Fibroblast of skin of right quadriceps (primary cell): ENCODE measurements at places on chromosomes 11 and 22.

DNA sequence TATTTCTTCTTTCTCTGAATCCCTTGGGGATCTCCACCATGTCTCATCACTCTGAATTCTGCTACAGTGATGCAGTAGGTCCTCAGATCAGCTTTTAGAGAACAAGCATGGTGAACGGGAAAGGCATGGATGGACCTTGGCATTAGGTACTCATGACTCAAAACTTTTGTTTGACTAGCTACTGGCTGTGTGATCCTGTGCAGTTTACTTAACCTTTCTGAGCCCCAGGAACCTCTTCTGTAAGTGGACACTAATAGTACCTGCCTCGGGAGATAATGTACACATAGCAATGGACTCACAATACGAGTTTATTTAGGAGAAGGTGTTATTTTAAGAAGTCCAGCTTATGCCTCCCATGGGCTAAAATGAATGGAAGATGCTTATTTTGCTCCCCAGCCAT is 184.7 kb upstream of the TBCEL start:
- no peak for DNase-seq

GRCh38 chr11:10844796-10845195 is 13.1 kb downstream of the ZBED5 start:
- peak; percentile 18 for DNase-seq

- DNase-seq = no peak
Observed at GRCh38 chr22:49009359-49010063, 818.2 kb downstream of the BRD1 start.

GRCh38 chr11:720642-721246 is 14.7 kb downstream of the EPS8L2 start:
- DNase-seq = no peak

DNA sequence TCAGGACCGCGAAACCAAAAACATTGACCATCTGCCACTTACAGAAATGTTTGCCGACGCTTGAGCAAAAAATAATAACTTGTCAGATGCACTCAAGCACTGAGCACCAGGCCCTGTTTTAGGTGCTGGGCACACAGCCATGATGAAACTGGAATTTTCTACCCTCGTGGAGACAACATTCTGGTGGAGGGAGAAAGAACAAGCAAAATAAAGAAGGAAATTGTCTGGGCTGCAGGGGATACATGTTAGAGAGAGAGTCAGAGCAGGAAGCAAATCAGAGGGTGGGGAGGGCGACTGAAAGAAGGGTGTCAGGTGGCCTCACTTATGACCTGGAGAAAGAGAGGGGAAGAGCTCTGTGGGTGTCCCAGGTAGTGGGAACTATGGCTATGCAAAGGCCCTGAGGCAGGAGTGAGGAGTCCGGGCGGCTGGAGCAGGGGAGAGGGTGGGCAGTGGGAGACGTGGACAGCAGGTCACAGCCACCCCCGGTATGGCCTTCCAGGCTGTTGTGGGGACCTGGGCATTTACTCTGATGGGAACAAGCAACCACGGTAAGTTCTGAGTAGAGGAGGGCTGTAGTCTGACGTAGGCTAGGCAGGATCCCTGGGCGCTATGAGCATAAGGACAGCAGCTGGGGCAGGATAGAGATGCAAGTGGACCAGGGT is 78.8 kb downstream of the MYEOV start:
- no peak for DNase-seq

DNA sequence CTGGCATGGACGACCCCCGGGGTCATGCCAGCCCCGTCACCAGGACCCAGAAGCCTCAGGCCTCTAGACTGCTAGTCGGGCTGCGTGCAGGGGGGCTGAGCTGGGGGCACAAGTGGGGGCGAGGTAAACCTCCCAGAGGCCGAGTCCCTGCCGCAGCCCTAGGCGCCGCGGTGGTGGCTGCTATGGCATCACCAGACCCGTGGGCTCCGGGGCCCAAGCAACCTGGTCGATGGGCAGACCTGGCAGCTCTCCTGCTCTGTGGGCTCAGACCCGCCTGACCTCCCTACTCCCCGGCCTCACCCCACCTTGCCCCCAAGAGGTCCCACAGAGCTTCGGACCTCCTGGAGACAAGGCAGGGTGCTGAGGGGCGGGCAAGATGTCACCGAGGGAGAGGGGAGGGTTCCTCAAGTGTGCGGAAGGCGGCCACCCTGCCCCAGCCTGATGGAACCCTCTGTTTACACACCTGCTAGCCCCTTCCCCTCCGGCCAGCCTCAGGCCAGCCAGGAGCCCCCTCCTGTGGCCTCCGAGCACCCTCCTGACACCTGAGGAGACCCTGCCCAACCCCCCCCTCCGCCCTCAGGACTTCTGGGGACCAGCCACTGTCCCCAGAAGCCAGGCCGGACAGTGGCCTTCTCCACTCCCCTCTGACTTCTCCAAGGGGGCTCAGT is 9.4 kb downstream of the IGF2 start:
- DNase-seq = no peak

- DNase-seq = no peak
Observed at GRCh38 chr11:58495906-58496305, 12.0 kb downstream of the OR5B21 start.

DNA sequence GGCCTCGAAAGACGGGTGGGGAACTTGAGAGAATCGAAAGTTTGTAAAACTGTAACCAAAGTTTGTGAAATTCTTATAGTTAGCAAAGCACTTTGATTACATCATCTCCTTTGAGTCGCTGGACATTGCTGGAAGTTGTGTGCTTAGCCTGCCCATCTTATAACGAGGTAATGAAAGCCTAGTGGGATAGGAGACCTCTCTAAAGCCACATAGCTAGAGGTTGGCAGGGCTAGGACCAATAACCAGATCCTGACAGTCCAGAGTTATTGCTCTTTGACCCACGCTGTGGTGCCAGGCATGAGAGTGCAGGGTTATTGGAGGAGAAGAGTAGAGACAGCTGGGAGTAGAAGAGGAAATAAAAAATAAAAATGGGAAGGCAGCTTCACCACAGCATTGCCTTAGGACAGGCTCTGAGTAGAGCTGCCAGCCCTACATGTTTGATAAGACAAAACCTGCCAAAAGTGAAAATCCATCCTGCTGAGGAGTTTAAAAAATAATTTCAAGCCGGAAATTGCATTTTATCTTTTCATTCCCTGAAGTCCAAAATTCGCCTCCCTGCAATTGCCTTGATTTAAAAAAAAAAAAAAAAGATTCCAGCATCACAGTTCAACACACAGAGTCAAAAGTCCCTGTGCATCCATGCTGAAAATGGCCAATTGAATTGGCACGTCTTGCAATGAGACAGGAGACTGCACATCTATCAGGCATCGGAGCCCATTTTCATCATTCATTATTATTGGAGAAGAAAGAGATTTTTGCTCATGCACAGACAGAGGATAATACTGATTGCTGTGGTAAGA is 225.5 kb upstream of the POU2AF2 start:
- peak; percentile 4 for DNase-seq

DNA sequence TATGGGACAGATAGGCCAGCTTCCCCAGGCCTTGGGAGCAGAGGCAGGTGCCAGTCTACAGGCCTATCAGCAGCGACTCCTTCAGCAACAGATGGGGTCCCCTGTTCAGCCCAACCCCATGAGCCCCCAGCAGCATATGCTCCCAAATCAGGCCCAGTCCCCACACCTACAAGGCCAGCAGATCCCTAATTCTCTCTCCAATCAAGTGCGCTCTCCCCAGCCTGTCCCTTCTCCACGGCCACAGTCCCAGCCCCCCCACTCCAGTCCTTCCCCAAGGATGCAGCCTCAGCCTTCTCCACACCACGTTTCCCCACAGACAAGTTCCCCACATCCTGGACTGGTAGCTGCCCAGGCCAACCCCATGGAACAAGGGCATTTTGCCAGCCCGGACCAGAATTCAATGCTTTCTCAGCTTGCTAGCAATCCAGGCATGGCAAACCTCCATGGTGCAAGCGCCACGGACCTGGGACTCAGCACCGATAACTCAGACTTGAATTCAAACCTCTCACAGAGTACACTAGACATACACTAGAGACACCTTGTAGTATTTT is 26.6 kb upstream of the L3MBTL2 start:
- no peak for DNase-seq

- no peak for DNase-seq
Observed at GRCh38 chr11:27717801-27718229, 17.6 kb upstream of the BDNF start.

- DNase-seq = no peak
Observed at GRCh38 chr22:41238570-41239442, 1.9 kb downstream of the CHADL start.

DNA sequence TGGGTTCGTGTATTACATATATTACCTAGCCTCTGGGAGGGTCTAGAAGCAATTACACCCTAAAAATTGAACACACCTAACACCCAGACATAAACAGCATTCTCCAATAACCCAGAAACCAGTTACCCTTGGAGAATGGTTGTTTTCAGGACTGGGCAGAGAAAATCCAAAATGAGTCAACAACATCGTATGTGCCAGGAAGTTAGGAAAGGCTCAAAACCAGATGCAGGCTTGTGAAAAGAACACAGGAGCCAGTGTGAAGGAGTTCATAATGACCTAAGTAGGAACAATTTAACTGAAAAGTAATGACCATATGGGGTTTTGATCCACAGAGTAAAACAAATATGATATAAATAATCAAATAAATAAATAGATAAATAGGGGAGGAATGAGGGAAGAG is 5.1 kb upstream of the CLPB start:
- DNase-seq = peak; percentile 54

DNA sequence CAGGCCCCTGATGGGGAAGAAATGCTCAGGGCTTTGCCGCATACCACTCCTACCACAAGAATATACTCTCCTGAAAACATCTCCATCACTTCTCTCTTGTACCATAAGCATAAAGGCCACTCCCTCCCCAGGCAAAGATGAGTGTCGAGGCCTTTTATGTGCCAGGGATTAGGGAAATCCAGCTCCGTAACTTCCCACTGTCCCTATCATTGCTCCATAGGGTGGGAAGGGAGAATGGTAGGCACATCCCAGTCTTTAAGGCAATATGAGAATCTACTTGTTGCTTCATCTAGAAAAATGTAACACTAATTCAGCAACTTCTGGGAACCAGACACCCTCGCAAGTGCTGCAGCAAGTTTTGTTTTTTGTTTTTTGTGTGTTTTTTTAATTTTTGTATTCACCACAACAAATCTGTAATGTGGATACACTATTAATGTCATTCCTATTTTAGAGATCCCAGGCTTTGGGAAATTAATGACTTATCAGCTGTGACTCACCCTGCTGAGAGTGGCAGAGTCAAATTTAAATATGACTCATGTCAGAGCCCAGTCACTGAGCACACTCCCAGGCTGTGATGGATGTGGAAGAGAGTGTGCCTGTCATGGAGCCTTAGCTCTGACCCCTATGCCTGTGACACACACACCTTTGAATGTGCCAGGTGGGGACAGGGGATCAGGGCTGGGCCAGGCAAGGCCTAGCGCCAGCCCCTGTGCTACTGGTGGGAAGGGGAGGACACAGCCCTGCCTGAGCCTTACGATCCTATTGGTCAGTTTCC is 23.4 kb downstream of the PANX1 start:
- DNase-seq = peak; percentile 87

GRCh38 chr11:41842673-41843072 is 383.2 kb upstream of the LRRC4C start:
- no peak for DNase-seq

DNA sequence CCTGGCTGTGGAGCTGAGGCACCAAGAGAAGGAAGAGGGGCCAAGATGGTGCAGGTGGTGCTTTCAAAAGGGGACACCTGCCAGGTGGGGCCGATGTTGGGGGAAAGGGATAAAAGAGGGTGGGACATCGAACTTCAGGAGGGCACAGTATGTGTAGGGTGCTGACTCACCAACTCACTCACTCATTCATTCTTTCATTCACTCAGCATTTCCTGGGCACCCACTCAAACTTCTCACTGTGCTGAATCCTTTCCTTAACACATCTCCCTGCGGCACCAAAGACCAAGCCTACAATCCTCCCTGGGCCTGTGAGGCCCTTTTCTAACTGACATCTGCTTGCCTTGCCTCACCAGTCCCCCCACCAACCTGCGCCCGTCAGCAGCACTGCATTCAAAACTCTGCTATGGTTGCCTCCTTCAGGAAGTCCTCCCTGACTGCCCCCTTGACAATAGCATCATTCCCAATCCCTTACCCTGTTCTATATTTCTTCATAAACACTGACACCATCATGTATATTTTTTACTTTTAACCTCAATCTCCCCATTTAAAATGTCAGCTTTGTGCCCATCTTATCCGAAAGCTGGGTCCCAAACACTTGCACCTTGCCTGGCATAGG is 246.6 kb downstream of the MN1 start:
- DNase-seq = no peak
